ENCODE measurements at places on chromosomes 11 and 22.

DNA sequence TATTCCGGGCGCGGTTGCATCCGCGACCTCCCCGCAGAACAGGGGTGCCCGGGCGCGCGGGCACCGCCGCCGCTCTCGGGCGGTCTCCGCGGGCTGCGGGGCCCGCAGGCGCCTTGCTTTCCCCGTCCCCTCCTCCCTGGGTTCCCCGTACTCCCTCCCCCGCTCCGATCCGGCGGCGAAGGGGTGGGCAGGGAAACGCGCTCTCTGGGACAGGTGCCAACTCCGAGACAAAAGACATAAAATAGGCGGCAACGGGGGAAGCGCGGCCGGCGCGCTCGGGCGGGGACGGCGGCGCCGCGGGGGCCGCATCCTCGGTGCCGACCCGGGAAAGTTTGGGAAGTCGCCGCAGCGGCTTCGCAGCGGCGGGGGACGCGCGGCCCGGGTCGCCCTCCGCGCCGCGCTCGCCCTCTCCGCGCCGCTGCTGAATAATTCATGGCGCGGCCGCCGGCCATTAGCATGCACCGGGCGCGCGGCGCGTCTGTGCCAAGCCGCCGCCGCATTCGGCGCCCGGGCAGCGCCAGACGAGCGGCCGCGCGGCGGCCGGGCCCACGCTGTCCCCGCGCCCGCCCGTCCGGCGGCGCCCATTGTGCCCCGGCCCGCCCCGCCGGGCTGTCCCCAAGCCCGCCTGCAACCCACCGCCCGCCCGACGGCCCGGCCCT, 78.7 kb upstream of the PPARA start:
- no peak for DNase-seq

- DNase-seq = no peak
These were observed 2.4 kb downstream of the RTL6 start for GRCh38 chr22:44495629-44496028.

DNA sequence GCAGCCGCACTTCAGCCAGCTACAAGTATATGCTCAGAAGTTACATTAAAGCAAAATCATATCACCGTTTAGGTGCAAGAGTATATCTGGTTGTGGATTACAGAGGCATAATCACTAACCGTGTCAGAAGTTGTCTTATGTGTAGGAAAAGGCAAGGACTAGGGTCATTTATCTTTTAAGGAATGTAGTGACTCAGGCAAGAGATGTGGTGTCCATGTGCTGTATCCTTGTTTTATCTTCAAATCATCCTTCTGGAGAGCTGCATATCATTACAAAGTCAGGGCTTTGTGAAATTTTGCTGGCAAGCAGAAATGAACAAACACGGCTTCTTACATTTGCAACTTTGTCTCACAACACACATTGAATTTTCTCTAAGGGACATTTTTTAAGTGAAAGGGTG, 12.7 kb upstream of the CHORDC1 start:
- no peak for DNase-seq

GRCh38 chr22:45506816-45507360, 4.2 kb downstream of the FBLN1 start:
- no peak for DNase-seq

- DNase-seq = no peak
These were observed 19.6 kb downstream of the GDPD5 start for GRCh38 chr11:75505916-75506692.

- no peak for DNase-seq
These were observed 28.2 kb upstream of the DGKZ start for GRCh38 chr11:46319074-46319453.

- no peak for DNase-seq
These were observed 8.7 kb upstream of the MS4A4E start for GRCh38 chr11:60251485-60252212.

DNA sequence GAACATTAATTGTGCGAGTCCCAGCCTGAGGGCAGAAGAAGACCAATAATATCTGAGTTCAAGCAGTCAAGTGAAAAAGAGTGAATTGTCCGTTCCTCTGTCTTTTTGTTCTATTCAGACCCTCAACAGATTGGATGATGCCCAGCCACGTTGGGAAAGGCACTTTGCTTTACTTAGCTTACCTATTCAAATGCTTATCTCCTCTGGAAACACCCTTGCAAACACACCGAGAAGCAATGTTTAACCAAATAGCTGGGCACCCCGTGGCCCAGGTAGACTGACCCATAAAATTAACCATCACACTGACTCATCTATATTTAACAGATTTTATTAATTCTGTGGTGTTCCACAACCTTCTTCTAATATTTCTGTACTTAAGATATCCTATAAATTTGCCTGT, 9.3 kb downstream of the OOSP4A start:
- no peak for DNase-seq

- no peak for DNase-seq
These were observed 118.9 kb upstream of the NECTIN1 start for GRCh38 chr11:119847853-119848252.

DNA sequence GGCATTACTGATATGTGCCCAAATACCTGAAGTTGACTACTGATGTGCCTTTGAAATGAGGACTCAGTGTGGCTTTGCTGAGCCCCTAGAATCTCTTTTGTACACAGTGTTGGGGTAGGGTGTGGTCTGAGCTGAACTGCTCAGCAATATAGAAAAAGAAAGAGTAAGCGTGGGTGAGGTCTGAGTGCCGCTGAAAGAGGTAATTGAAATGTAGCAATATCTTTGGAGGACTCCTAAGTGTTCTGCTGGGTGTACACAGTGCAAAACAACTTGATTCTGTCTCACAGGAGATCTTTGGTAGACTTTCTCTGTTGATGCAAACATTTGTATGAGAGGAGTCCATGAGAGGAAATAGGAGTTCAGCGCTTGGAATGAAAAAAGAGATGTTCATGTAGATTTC, 73.7 kb upstream of the PTPN5 start:
- no peak for DNase-seq

DNA sequence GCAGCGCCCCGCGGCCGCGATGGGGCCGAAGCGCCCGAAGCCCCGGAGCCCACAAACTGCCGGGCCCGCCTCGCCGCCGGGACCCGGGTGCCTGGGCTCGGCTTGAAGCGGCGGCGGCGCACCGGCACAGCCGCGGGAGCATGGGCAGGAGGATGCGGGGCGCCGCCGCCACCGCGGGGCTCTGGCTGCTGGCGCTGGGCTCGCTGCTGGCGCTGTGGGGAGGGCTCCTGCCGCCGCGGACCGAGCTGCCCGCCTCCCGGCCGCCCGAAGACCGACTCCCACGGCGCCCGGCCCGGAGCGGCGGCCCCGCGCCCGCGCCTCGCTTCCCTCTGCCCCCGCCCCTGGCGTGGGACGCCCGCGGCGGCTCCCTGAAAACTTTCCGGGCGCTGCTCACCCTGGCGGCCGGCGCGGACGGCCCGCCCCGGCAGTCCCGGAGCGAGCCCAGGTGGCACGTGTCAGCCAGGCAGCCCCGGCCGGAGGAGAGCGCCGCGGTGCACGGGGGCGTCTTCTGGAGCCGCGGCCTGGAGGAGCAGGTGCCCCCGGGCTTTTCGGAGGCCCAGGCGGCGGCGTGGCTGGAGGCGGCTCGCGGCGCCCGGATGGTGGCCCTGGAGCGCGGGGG, 346 bp downstream of the FJX1 start:
- DNase-seq = no peak

- no peak for DNase-seq
These were observed 55.0 kb upstream of the DEPDC7 start for GRCh38 chr11:32960553-32961164.

GRCh38 chr11:3830730-3831129, 10.0 kb downstream of the RHOG start:
- no peak for DNase-seq

DNA sequence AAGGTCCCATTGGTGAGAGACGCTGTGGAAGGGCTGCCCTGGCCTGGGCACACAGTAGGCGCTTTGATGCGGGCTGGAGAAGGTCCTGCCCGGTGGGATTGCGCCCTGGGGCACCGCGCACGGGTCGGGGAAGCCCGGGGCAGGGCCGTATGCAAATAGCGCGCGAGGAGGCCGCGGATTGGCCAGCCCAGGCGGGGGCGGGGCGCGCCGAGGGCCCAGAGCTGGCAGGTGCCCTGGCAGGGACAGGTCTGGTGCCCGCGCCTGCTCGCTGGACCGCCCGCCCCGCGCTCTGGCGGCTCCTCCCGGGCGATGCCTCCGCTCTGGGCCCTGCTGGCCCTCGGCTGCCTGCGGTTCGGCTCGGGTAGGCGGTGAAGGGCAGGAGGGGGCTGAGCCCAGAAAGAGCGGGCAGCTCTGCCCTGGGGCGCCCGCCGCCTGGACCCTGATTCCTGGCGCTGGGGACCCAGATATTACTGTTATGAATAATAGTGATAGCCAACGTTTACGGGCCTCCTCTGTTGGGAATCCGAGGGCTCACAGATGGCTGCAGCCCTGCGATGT, at the start of gene UPK3A:
UPK3A (plus strand) TSS at position 245 of the 558 bp plus-strand sequence; CDS start at position 310, 65 bp downstream.
- no peak for DNase-seq

- DNase-seq = no peak
These were observed 49.4 kb downstream of the HORMAD2 start for GRCh38 chr22:30129636-30130035.

- DNase-seq = no peak
These were observed 12.8 kb downstream of the BCL9L start for GRCh38 chr11:118912742-118913410.

DNA sequence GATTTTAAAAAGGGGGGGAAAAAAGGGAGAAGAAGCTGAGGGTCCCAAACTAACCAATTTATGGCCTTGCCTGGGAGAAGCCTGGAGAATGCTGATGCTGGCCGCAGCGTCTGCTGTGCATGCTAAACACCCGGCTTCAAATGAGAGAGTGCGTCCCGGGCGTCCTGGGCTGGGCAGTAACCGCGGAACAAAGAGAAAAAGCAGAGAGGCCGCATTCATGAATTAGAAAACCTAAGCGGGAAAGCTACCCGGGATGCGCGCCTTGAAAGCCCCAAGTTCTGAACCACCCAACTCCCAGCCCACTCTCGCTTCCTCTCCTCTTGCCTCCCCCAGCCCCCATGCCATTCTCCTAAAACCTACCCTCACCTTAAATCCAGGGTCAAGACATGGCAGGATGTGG, 6.5 kb downstream of the MN1 start:
- DNase-seq = no peak

GRCh38 chr11:12777208-12777874, 103.1 kb downstream of the TEAD1 start:
- DNase-seq = no peak

DNA sequence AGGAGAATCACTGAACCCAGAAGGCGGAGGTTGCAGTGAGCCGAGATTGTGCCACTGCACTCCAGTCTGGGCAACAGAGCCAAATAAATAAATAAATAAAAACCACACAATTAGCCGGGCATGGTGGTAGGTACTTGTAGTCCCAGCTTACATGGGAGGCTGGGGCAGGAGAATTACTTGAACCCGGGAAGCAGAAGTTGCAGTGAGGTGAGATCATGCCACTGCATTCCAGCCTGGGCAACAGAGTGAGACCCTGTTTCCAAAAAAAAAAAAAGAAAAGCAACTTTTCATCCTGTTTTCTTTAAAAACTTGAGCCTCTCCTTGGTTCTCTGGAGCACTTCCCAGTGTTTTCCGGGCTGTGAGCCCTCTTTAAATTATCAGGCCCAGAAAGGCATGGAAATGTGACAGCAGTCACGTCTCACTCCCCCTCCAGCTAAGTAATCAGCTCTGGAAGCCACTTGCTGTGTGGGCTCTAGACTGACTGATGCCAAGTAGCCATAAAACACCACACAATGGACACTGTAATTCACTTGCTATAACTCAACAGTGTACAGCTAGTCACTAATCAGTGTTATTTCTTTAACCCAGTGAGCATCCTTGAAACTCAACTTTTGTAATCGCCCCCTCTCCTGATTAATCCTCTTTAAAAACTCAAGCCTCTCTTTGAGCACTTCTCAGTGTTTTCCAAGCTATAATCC, 13.0 kb upstream of the MCHR1 start:
- DNase-seq = no peak

- no peak for DNase-seq
These were observed 8.6 kb downstream of the DNHD1 start for GRCh38 chr11:6505577-6506240.

- DNase-seq = no peak
These were observed 107.7 kb upstream of the CLMP start for GRCh38 chr11:123302751-123303195.

GRCh38 chr11:85725510-85726258, 39.7 kb upstream of the CCDC89 start:
- no peak for DNase-seq

DNA sequence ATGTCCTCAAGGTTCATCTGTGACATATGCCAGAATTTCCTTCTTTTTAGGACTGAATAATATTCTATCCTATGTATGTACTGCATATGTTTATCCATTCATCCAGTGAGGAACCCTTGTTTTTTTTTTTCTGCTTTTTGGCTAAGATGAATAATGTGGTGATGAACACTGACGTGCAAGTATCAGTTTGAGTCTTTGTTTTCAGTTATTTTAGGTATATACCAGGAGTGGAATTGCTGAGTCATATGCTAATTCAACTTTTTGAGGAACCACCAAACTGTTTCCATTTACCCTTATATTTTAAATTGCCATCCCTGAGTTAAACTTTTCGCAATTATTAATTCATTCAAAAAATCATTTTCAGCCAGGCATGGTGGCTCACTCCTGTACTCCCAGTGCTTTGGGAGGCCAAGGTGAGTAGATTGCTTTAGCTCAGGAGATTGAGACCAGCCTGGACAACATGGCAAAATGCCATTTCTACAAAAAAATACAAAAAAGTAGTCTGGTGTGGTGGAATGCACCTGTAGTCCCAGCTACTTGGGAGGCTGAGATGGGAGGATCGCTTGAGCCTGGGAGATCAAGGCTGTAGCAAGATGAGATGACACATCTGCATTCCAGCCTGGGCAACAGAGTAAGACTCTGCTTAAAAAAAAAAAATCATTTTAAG, 64.2 kb downstream of the MICAL2 start:
- DNase-seq = no peak

GRCh38 chr22:42752230-42752746, 31.6 kb upstream of the A4GALT start:
- no peak for DNase-seq

GRCh38 chr22:19394274-19395050, 37.1 kb downstream of the HIRA start:
- DNase-seq = no peak

DNA sequence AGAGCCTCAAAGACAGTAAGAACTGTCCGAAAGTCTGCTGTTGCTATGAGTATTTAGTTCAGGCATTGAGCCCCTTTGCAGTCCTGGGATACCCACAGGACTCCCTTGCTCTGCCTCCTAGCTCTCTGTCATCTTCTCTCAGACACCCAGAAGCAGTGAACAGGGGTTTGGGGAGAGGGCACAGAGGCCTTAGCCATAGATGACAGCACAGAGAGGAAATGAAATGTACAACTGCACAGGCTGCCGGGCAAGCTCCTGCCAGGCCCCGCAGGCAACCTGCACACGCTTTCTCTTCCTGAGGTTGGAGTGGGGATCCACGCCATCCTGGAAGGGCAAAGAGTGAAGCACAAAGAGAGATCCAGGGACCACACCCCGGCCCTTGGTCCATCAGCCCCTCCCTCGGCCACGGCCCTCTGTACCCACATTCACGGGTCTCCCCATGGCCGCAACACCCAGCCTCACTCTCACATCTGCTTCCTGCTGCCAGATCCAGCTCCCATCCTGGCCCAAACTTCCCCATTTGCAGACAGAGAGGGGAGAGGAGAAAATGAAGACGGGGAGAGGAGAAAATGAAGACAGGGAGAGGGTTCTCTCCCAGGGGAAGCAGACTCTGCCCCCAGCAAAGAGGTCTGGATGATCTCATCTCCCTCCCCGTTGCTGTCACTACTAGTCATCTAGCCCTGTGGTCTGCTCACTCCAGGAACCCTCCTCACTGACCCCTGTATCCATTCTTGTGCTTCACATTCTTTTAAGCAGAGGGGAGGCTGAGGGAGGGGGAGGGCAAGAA, 40.7 kb downstream of the CD6 start:
- no peak for DNase-seq

Data from esophagus squamous epithelium (tissue), 5 donors.